Natural killer cell (primary cell): ENCODE measurements at places on chromosomes 5 and 9.

GRCh38 chr9:82582693-82583092 is 480.2 kb downstream of the RASEF start:
- DNase-seq, result no peak

DNA sequence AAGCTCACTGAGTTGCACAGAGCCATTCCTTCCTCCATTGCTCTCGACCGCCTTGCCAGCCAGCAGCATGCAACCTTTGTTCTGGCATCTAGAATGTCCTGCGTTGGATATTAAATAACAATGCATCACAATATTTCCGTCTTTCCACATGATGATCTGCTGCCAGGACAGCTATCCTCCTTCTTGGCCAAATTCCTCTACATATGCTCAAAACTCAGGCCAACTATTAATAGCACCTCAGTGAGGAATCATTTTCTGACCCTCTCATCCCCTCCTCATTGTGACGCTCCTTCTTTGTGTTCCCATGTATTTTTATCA is 128.6 kb downstream of the MYO10 start:
- no peak for DNase-seq

DNA sequence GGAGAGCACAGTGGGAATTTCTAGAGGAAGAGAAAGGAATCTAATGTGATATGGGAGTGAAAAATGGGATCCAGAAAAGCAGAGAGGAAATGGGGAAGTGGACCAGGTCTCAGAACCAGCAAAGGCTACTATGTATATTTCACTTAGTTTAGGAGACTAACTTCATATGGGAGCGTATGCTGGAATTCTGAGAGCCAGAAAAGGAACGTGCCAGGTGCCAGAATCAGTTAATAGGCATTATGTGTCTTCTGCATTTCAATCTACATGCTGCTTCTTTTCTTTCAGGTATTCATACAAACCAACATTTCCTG is 28.5 kb upstream of the IFNA14 start:
- no peak for DNase-seq

DNA sequence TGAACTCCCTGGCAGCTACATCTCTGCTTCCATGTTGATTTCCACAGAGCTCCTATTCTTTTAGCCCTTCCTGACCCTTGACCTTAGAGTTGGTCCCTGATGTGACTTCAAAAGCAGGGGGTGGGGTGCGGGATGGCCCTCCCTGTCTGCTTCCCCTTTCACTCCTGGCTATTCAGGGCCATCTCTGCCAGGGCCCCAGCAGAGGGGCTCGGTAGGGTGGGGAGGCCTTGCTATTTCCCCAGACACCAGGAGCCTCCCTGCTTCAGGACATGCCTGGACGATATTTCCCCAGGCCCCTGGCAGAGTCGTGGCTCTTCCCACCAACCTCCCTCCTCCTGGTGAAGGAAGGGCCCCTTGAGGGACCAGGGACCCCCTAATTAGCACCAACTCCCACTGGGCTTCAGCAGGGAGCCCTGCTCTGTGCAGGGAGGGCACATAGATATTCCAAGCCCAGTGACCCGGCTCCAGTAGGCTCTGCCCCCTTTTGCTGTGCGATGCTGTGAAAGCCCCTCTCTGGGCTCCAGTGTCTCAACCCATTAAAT is 17.3 kb downstream of the CORO2A start:
- DNase-seq, result no peak
